ENCODE measurements at places on chromosomes 12 and 14. TPM values are rescaled to one million over a fixed set of nuclear protein-coding genes. Genes with fewer than 3 reads are reported as not detected.
A peak's percentile ranks its signal among the peaks of the same experiment; 100 is the strongest.

GRCh38 chr12:13116259-13116658 is 12.8 kb upstream of the GSG1 start:
- DNase-seq, result no peak

DNA sequence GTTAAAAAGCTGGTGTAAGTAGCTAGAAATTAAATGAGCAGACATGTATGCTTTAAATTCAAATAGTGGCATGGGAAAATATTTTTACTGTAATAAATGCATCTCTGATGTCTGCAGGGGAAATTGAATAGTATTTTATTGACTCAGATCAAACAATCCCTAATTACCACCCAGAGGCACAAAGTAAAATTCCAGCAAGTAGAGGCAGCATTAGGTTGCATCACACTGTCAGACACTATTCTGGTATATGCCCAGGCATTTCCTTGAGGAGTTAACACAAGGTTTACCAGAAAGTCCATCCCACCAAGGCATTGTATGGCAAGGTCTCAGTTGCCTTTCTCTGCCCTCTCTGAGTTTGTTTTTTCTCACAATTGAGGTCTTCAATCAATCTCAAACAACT is 201.6 kb upstream of the KITLG start:
- DNase-seq, result no peak

- DNase-seq, result no peak
These were observed 112.0 kb downstream of the ANO6 start for GRCh38 chr12:45327823-45328383.

GRCh38 chr14:99055019-99055418 is 217.0 kb downstream of the BCL11B start:
- DNase-seq, result no peak

Gene TRIAP1
- total RNA-seq, result 19.6 TPM

Gene SERPINA1
- not detected for total RNA-seq

Gene IFI27L2
- total RNA-seq, result 30.2 TPM

DNA sequence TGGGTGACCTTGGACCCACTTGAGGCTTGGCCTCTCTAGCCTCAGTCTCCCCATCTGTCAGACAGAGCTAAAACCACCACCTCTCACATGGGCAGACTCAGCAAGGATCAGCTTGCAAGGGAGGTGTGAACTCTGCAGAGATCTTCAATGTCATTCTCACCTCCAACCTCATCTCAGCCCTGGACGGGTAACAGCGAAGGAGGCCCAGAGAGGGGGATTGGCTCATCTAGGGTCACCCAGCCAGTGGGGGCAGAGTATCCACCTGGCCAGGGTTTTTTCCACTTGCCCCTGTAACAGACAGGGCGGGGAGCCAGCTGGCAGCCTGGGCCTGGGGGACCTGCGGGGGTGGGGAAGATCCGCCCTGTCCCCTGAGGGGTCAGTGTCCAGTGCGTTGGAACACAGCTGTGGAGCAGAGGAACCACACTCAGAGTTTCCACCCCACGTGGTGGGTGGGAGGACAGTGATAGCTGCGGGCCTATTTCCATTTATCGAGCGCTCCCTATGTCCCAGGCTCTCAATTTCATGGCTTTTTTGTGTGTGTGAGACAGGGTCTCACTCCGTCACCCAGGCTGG is 27.4 kb downstream of the DTX1 start:
- DNase-seq, result no peak

Gene KITLG
- not detected for total RNA-seq

- peak; percentile 81 for DNase-seq
These were observed 2.9 kb upstream of the SETD1B start for GRCh38 chr12:121800694-121801594.

DNA sequence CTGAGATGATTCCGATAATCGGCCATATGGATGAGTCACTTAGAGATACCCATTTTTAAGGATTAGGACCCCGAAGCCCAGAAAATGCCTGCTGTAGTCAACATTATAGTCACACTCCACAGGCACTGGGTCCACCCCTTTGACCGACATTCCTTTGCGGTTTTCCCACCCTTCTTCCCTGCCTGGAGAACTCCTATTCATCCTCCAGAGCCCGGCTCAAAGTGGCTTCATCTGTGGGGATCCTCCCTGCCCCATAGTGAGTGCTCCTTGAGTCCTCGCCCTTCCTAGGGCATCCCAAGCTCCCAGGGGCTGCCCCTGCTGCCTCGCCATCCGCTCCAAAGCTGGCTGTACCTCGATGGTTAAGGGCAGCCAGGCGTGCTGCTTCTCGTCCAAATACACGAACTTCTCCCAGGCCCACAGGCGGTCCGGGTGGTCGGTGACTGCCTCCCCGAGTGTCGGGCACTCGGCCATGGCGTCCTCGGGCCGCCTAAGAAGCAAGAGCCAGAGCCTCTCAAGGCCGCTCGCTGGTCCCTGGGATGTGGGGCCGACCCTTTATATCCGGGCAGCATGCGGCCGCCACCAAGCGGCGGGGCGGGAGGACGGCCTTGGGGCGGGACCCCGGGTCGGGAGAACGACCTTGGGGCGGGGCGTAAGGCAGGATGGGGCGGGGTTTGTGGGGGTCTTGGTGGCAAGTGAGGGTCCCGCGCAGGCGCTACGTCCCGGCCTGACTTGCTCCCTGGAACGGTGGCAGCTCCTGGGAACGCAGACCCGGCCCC is at the start of gene TCL1A:
Gene TCL1A (minus strand): TSS at position 530 of the 776 bp plus-strand sequence. CDS start 59 bp downstream, at position 471.
- peak; percentile 78 for DNase-seq

GRCh38 chr14:73452341-73453186 is 5.8 kb downstream of the NUMB start:
- DNase-seq, result peak; percentile 44

DNA sequence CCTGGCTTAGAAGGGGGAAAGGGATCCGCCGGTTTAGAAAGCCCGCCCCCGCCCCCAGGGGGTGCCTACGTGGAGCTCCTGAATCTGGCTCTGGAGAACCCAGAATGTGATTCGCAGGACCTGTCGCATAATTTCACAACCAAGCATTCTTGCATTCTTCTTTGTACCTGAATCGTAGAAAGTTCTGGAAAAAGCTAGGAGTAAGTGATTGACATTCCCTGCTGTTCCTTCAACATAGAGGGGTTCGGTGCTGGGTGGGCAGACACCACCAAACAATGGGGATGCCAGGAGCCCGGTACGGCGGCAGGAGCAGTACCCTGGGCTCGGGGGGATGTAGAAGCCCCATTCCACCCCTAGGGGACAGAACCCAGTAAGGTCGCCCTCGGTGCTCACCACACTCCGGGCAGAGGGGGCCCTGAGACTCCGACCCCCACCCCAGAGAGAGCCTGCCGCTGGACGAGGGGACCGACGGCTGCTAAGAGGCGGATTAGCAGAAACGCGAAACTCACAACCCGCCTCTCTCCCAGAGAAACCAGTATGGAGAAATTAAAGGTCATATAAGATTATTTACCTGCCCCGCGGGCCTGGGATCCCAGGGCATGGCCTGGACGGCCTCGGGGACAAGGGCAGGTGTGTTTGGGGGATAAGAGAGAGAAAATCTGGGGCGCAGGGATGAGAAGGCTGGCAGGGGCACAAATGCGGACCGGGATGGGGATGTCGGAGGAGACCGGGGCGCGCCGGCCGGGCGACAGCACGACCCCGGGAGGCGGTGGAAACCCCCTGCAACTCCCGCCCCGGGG is 520 bp downstream of the CSRP2 start:
- peak; percentile 54 for DNase-seq

GRCh38 chr12:23534196-23534595 is 415.3 kb downstream of the SOX5 start:
- no peak for DNase-seq

DNA sequence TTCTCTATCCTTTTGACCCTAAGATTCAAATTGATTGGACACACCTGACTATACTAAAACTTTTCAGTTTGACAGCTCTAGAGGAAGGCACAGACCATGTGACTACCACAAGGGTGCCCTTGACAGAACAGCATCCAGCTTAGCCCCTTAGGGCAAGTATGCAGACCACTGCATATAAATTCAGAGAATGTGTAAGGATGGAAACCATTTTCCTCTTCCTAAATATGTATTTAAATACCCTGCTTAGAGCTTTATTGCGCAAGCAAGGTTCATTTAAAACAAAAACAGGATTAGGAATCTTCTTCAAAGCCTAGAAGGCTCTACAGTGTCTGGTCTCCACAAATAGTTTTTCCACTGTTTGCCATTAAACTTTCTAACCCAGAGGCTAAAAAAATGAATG is 202.8 kb downstream of the MED13L start:
- DNase-seq, result no peak

DNA sequence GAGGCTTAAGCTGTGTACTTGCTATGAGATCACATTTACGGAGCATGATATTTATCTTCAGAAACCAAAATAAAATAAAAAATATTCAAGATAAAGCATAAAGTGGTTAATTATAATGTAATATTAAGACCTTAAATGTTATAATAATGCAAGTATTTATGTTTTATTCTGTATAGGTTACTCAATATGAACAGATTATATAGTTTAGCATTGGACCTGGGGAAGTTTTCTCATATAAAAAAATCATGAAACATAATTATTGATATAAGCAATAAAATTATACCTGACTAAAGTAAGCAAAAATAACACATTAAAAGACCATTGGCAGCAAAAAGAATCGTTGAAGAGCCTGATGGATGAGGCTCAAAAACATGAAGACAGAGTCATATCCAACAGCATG is 516.2 kb downstream of the SLC16A7 start:
- DNase-seq, result no peak

Gene ITGB7
- total RNA-seq, result 199 TPM

DNA sequence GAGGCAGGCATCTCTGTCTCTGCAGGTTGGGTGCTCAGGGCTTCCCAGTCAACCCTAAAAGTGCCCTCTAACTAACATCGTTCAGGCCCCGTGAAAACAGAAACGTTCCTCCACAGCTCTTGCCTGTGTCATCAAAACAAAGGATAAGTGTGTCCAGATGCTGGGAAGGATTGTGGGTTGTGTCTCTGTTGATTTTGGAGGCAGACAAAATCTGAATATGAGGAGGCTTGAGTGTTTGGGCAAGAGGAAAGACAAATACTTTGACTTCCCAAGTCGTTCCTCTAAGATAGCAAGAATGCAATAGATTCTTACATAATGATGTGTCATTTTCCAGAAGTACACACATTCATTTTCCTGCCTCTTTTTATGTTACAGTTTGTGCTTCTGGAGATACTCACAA is 52.9 kb downstream of the SERPINA3 start:
- DNase-seq, result no peak

DNA sequence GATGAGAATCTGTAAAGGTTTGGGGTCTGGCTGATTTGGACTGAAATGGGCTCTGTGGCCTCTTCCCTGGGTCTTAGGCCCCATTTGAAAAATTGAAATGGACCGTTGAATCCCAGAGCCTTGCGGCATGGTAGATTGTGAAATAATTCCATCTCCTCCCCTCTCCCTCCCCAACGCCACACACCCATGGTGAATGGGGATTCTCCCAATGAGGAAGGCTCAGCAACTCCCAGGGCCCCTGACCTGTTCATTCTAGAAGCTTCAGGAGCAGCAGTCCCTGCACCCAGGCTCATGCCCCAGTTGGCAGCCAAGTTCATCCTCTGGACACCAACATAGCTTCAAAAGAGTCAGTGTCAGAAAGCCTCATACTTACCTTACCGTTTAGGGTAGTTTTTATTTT is 217.4 kb downstream of the ZFP36L1 start:
- no peak for DNase-seq

DNA sequence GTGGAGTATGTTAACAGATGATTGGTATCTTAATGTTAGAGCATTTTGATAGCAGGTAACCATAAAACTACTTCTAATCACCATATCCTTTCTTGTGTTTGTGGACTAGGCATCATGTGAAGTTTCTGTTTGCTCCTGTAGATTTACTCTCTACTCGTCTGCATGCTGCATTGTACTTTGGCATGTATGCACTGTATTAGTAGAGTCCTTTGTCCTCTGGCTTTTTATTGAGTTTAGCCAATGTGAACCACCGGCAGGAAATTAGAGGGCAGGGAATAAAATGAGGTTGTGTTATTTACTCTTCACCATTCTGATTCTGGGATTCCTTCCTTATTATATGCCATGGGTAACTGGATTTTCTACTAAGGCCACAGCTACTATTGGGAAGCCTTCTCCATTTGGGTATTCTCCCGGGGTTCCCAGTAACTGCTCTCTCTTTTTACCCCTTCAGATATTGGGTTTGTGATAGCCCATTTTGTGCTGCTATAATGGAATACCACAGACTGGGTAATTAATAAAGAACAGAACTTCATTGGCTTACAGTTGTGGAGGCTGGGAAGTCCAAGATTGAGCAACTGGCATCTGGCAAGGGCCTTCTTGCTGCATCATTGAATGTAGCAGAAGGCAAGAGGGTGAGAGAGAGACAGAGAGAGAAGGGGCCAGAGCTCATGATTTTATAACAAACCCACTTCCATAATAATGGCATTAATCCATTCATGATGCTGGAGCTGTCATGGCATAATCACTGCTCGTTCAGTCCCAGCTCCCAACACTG is 22.4 kb downstream of the FAM177A1 start:
- no peak for DNase-seq

DNA sequence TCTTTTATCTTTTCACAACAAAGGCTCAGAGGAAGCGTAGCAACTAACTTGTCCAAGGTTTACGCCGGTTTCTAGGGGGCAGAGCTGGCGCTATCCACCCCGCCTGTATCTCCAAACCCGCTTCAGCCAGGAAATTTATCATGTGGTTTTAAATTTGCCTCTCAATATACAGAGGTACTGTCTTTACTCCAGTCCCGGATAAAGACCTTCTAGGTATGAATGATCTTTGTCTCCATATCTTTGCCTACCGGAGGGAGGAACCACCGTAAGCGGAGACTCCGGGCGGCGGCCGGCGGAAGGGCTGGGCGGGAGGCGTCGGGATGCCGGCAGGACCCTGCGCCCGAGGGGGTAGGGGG is 693 bp upstream of the RIMKLB start:
- no peak for DNase-seq

Gene GPR132
- 54.5 TPM for total RNA-seq

Gene SRGAP1
- 0.22 TPM for total RNA-seq

- no peak for DNase-seq
These were observed 9.6 kb upstream of the KRT80 start for GRCh38 chr12:52201451-52201839.

Gene TAS2R19
- total RNA-seq, result 5.7 TPM

DNA sequence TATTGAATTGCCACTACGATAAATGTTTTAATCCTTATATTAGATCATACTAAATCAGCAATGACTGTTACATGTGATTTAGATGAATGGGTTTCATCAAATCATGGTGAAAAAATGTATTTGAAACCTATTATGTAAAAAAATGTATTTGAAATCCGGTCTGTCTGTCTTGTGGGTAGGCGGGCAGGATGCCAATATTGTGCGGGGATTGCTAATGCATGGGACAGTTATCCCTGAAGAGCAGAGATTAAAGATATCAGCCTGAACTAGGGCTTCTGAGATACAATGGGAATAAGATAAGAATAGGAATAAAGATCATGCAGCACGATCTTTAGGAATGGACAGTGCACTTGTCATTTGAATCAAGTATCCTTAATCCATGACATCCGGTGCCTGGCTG is 134.0 kb downstream of the PRKCH start:
- no peak for DNase-seq

Gene AMDHD1
- total RNA-seq, result 1.5 TPM

DNA sequence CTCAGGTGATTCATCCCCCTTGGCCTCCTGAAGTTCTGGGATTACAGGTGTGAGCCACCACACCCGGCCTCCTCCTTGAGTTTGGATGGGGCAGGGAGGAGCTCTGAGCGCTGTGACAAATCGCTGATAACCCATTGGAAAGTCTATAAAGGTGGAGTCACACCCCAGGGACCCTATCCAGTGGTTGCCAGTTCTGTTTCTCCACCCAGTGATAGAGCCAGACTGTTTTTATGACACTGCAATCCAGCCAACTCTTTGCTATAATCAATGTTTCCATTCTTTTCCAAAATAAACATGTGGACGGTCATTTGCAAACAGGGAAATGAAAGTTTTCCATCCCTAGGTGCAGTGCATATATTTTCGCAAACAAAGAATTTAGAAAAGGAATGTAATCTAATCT is 142.0 kb upstream of the PELI2 start:
- DNase-seq, result no peak

Gene OR6C3
- not detected for total RNA-seq

Gene OR6C4
- total RNA-seq, result not detected

Data from B cell (primary cell).